ENCODE measurements at places on chromosomes 16 and 17.

- peak; percentile 22 for DNase-seq
These were observed 25.7 kb downstream of the CIBAR2 start for GRCh38 chr16:85086347-85087291.

- DNase-seq: no peak
These were observed 3.2 kb upstream of the PER1 start for GRCh38 chr17:8155231-8155995.

GRCh38 chr17:17581509-17581908 is 10.0 kb downstream of the PEMT start:
- DNase-seq: no peak

- DNase-seq: no peak
These were observed 8.8 kb downstream of the ITGB4 start for GRCh38 chr17:75730065-75730464.

- DNase-seq: no peak
These were observed 454.9 kb downstream of the KCNJ2 start for GRCh38 chr17:70624211-70624610.

DNA sequence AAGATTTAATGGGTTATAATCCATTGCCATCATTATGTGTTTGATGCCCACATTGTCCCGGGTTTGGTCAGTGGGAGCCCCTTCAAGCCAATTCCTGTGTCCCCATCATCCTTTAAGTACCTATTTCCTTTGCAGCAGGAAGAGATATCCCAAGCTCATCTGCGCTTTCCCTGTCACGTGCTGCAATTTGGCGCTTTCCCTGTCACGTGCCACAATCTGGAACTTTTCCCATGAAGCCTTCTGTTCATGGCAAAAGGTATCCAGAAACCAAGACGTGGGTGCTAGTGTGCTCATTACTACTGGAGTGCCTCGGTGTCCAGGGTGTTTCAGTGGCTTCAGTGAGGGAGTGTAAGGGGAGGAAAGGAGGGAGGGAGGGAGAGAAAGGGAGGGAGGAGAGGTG is 168.5 kb downstream of the NPIPB11 start:
- DNase-seq: no peak

DNA sequence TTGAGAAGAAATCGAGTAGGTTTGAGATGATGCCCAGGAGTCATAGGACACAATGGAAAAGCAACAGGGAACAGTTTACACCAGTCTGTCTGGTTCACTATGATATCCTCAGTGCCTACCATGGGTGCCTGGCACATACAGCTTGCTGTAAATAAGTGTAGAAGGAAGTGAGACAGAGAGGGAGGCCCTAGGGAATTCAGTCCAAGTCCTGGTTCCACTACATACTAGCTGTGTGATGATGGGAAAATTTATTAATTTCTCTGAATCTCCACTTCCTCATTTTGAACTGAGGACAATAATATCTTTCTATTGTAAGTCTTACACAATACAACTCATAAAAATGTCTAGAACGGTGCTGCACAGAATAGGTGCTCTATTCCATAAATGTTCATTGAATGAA is 53.3 kb upstream of the LYRM9 start:
- no peak for DNase-seq

GRCh38 chr17:69575346-69575761 is 160.9 kb downstream of the MAP2K6 start:
- no peak for DNase-seq

GRCh38 chr16:11140098-11140375 is 116.0 kb downstream of the SOCS1 start:
- DNase-seq: no peak

DNA sequence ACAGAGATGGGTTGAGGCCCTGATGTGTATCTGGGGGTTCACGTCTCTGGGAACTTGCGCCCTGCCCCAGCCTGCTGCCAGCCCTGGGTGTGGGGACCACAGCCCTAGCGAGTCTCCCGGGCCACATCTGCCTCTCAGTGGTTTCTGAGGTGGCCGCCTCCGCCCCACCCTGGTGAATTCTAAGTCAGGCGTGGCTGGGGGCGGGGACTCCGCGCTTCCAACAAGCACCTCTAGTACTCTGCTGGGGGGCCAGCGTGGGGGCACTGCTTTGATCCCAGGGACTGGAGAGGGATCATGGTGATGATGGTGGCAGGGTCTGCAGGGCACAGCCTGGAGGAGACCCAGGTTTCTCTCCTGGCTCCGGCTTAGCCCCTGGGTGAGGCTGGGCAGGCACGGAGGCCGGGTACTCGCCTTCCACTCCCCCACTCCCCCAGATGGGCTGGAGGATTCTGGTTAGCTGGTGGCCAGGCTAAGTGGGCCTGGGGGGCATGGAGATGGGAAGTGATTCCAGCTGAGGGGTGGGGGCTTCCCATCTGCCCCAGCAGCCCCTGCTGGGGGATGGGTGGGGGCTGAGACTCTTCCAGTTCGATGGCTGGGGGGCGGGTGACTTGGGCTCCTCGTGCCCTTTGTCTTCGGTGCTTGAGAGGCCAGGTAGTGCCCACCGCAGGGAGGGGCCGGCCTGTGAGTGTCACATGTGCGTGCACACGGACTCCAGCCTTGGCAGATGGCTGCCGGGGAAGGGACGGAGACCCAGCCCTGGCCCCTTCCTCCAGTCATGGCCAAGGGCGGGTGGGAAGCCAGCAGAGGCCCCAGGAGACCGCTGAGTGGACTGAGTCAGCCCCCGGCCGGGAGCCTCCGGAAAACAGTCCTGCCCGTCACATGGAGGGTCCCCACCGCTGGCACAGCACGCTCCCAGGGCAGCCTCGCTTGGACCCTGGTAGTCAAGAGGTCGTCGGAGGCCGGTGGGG is 3.9 kb downstream of the GLIS2 start:
- no peak for DNase-seq

- no peak for DNase-seq
These were observed 33.7 kb downstream of the TADA2A start for GRCh38 chr17:37440424-37440823.

GRCh38 chr17:58991718-58992331 is 114.9 kb downstream of the TRIM37 start:
- no peak for DNase-seq

DNA sequence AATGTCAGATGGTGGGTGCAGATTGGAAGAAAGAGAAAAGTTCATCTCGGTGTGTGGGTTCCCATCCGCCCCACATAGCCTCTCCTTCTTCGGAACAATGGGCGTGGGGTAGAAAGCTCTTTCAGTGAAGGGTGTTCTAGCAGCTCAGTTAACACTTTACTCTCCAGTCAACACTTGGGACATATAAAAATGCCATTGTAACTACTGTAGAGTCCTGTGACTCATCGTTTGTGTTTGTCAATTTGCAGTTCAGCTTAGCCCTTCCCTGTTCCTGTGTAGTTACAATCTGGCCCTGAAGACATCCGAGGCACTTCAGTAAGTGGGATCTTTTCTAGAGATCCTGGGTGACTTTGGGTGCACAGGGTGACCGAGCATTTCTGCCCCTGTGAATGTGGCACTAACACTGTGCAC is 11.5 kb upstream of the CLEC18C start:
- DNase-seq: no peak

DNA sequence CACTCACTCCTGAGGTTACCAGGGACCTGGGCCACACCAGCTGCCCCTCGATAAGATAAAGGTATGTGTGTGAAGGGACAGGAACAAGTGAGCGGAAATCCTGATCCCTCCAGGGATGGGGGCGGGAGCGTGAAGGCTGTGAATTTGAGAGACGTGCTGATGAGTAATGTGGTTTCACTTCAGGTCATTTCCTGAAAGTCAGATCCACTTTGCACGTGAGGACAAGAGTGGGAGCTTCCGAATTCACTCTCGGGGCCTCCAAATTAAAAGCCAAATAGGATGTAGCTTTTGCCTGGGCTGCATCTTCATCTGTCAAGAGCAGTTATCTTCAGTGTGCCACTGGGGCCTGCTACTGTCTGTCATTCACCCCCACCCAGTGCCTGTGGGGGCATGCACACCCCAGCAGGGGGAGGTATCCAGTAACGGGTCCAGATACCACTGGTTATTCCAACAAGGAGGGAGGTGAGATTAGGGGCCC is 87.4 kb upstream of the LHX1 start:
- no peak for DNase-seq

GRCh38 chr17:58329810-58330537 is 1.4 kb upstream of the TSPOAP1 start:
- no peak for DNase-seq

DNA sequence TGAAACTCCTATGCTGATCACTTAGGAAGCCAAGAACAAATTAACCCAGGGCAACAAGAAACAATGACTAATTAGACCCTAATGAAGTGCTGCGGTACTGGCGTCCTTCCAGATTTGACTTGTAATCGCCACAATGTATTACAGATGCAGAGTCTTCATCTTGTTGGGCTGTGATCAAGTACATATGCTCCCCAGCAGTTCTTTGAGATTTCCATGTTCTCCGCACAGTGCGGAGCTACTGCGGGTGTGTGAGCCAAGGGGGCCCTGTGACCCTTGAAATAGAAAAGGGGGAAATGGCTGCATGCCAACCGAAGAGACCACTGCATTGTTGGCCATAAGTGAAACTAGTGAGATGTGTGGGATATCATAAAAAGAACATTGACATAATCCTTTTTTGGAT is 469.9 kb downstream of the MAF start:
- no peak for DNase-seq

- no peak for DNase-seq
These were observed 23.1 kb downstream of the MMP15 start for GRCh38 chr16:58048494-58049231.

DNA sequence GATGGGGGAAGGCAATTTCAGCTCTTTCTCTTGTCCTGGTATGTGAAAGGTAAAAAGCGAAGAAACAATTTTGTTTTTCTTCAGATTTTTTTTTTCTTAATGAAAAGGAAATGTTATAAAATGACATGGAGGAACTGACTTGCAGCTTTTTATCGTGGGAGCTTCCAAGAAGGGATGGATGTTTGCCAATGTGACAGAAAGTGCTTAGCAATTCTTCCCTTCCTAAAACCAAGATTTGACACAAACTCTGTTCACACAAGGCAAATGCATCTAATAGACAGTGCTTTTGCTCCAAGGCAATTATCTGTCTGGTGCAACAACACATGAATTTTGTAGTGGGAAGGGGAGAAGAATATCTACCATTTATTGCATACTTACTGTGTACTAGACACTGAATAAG is 988.5 kb downstream of the CDH11 start:
- no peak for DNase-seq

- DNase-seq: no peak
These were observed 17.2 kb upstream of the CACNG4 start for GRCh38 chr17:66947311-66947710.

GRCh38 chr17:57293077-57293476 is 36.8 kb downstream of the MSI2 start:
- DNase-seq: no peak

- no peak for DNase-seq
These were observed 147.5 kb downstream of the CDH11 start for GRCh38 chr16:64974381-64974780.

- DNase-seq: no peak
These were observed 16.9 kb downstream of the LDAF1 start for GRCh38 chr16:21175397-21175796.

- DNase-seq: no peak
These were observed 132.2 kb upstream of the NACA2 start for GRCh38 chr17:61723183-61723582.

- DNase-seq: no peak
These were observed 50.9 kb downstream of the HELZ start for GRCh38 chr17:67194134-67194533.

Data from NCI-H748 treated with DMSO at 0.1 percent for 48 hours (cell line).